ENCODE measurements at places on chromosomes 7 and 10.

DNA sequence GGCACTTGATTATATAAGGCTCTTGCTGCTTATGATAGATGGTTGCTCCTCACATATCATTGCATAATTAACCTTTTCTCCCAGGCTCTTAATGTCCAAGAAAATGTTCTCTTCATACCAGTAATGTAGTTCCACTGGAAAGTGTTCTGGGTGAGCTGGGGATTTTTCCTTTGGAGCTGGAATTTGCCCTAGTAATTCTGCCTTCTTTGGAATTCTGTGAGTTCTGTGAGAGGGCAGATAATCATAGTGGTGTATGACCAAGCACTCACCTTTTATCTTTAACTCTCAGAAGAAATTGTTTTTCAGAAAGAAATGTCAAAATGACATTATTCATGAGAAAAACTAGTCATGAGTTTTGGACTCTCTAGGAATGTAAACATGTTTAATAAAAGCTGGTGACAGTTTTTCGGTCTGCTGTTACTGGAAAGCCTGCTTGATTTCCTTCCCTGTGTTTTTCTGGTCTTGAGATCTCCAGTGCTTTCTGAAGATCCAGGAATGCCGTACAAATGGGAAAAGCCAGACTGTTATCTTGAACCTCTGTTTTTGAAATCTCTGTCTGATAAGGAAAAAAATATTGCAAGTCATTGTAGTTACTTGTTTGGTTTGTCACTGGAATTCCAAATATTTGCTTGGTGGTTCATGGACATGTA, 148.3 kb upstream of the PRPS1L1 start:
- DNase-seq: no peak

DNA sequence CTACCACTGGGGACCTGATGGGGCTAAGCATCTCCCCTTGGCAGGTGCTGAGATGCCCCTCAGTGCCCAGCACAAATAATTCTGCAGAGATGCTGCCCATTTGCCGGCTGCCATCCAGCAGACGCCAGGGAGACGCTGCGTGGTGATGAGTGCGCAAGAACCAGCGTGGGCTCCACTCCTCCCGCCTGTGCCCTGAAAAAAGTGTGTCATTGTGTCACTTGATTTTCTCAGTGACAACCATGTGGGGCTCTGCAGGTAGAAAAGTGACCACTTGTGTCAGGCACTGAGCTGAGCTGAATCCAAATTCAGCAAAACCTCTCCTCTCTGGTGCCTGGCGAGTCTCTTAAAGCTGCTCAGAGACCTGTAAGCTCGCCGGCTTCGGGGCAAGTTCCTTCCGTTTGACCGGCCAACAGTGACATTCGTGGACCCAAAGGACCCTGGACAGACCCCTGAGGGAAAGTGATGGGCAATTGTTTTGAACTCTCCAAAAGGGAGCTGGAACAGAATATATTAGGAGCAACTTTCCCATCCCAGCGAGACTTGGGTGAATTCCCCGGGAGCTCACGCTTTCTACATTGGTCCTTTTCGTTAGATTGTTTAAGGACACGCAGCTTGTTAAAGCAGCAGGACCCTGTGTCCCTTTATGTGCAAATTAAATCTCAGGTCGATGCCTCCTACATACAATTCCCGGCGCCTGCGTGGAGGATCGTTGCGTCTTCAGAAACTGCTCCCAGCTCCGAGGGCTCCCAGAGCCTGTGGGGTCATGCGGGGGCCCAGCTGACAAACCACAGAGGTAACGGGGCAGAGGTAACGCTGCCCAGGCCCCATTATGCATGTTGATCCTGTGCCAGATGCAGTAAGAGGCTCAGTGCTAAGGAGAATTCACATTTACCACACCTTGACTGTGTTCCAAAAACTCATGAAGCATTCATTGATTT, 332.7 kb downstream of the ADARB2 start:
- DNase-seq: no peak

DNA sequence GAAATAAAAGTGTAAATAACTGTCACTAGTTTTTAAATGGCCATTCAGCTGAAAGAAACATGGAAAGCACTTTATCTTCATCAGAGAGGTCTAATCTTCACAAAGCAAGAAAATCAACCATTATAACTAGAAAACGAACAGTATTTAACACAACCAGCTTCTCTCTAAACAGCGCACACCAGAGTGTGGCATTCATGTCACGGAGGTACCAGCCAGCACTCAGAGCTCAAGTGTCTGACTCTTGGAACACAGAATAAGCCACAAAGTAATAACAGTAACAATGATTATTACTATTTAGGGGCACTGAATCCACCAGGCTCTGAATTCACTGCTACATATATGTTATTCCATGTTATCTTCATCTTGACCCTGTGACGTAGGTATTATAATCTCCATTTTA, 60.1 kb downstream of the IFIT5 start:
- no peak for DNase-seq

- DNase-seq: peak; percentile 63
Measured at GRCh38 chr7:47361746-47362215, 220.1 kb downstream of the TNS3 start.

DNA sequence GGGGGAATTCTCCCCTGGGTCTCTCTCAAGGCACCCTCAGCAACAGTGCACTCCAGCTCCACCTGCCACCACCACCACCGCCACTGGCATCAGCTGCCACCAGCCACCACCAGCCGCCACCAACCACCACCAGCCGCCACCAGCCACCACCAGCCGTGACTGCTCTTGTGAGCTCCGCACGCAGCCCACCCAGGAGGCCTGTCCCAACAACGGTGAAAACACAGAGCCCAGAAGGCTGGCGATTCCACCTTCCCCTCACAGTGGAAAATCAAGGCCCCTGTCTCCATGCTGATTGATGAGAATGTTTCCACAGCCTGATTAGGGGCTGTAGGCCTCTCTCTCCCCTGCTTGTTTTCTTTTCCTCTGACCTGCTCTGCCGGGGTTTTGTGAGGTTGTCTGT, 41.1 kb downstream of the COBL start:
- DNase-seq: no peak

DNA sequence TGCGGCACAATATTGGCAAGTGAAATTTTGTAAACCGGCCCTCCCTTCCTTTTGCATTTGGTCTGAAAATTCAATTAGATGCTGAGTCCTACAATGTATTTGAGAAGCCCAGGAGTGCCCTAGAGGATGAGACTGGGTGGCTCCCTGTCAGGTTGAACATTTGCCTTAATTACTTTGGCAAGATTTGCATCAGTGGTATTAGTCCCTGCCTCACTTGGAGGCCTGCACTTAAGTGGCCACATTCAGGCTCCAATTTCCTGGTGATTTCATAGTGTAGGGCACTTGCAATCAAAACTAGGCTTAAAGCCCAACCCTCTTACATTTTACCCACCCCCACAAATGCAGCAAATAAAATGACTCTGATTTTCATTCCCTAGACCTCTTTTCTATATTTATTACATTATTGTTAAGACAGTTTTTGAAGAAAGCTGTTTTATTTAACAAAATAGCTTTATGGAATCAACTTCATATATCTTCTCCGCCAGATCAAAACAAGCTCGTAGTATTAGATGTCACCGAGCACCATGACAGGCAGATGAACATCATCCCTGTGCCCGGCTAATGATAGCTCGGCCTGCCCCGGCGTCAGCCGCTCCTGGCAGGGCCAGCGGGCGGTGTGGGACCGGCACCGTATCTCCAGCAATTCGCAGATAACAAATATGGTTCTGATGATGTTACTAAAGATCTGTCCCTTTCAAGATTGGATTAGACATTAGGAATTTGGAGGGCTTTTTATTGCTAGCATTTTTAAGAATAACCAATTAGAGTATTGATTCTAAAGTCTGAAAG, 73.6 kb downstream of the EGFR start:
- no peak for DNase-seq

- no peak for DNase-seq
Measured at GRCh38 chr7:21507627-21508343, 35.1 kb upstream of the DNAH11 start.

- no peak for DNase-seq
Measured at GRCh38 chr7:122067077-122067476, 77.0 kb downstream of the AASS start.

GRCh38 chr7:14021069-14021468, 31.6 kb upstream of the ETV1 start:
- no peak for DNase-seq

DNA sequence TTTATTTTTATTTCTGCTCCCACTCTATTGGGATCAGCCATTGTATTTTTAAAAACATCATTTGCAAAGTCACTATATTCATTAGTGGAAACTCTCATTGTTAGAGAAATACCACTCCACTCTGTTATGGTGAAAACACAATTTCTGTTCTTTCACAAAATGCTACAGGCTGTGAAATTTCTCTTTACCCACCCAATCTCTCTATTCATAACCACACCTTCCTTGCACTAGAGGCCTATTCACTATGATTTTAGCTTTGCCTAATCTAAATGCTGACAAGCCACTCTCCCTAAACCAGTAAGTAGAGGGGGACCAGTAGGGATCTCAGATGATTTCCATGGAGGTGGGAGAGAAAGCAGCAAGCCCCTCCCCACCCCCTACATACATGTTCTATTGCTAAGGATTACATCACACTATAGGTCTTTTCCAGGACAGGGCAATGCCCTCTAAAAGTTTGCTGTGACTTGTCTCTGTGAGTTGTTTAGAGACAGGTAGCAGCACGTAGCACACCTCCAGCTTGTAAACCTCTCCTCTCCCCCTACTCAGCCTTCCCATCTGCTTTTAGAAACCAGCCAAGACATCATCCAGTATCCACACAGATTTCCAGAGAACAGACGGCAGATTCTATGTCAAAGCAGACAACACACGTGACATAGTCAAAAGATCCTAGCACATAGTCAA, 58.3 kb upstream of the PPP1R3C start:
- no peak for DNase-seq

DNA sequence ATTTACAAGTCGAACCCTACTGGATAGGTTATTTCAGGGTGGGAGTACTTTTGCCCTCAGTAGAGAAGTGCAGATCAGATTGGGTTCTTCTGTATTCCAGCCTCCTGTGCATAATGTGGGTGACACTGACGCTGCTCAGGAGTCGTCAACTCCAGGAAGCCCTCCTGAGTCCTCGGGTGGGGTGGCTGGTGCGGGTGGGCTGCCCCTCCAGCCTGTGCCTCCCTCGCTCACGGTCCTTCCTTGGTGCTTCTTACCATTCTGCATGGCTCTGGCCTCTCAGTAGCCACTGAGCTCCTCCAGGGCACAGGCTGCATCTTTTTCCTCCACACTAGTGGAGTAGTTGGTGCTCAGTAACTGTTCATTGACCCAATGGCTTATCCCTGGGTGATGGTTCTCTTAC, 4.3 kb downstream of the CDH23 start:
- DNase-seq: no peak

GRCh38 chr10:63585041-63585440, 63.8 kb downstream of the REEP3 start:
- DNase-seq: no peak

GRCh38 chr10:112583236-112583939, 136.4 kb downstream of the VTI1A start:
- no peak for DNase-seq

DNA sequence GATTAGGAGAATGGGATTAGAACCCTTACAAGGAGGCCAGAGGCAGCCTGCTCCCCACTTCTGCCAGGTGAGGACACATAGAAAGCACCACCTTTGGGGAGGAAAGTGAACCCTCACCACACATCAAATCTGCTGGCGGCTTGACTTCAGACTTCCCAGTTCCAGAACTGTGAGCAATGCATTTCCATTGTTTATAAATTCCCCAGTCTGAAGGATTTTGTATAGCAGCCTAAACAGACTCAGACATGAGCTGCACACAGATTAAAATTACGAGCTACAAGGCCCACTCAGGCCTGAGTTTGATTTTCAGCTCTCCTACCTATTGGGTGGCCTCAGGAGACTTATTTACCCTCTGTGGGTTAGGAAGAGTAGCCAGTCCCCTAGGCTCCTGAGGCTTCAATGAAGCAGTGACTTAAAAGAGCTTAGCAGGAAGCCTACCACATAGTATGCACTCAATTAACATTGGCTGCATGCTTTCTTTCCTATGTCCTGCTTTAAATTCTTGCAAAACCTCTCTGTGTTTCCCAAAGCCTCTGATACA, 350.7 kb upstream of the ZMIZ1 start:
- DNase-seq: no peak

DNA sequence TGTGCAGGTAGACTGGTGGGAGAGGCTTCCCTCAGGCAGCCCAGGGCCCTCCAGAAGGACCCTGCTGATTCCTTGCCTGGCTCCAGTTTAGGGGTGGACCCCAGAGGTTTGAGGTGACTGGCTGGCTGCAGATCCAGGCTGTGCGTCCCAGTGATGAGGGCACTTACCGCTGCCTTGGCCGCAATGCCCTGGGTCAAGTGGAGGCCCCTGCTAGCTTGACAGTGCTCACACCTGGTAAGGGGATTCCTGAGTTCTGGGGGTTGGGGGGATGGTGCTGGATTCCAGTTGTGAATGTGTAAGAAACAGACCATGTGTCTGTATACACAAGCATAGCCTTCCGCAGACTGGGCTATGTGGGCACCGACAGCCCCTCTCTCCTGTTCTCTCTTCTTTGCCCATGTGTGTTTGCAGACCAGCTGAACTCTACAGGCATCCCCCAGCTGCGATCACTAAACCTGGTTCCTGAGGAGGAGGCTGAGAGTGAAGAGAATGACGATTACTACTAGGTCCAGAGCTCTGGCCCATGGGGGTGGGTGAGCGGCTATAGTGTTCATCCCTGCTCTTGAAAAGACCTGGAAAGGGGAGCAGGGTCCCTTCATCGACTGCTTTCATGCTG, 2.7 kb downstream of the KAZALD1 start:
- no peak for DNase-seq

- DNase-seq: no peak
Measured at GRCh38 chr7:38561166-38561565, 70.0 kb downstream of the AMPH start.

GRCh38 chr10:80268266-80268665, 21.2 kb downstream of the MAT1A start:
- no peak for DNase-seq

All from cerebellum (tissue), 4 donors.